Activated naive CD4-positive, alpha-beta T cell treated with anti-CD3 and anti-CD28 coated beads for 36 hours (primary cell): ENCODE measurements at places on chromosomes 16 and 17.
A peak's percentile ranks its signal among the peaks of the same experiment; 100 is the strongest.

GRCh38 chr17:58535431-58535830 is 21.0 kb upstream of the MTMR4 start:
- DNase-seq: no peak

- peak; percentile 47 for DNase-seq
Observed at GRCh38 chr17:78879635-78880186, 23.3 kb downstream of the CEP295NL start.

DNA sequence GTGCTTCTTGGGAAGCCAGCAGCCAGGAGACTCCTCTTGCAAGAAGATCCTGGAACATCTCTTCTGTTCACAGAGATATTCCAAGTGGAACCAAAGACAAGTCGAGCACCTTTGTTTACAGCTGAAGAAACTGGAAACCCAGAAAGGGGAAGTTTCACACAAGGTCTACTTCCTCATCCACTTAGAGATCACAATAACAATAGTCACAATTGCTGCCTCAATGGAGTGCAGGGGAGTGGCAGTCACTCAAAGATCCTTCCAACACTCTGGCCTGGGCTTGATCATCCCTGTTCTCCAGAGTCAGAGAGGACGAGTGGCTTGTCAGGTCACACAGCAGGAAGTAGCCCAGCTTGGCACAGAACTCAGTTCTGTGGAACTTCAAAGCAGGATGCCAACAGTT is 46.9 kb upstream of the SIAH1 start:
- no peak for DNase-seq

DNA sequence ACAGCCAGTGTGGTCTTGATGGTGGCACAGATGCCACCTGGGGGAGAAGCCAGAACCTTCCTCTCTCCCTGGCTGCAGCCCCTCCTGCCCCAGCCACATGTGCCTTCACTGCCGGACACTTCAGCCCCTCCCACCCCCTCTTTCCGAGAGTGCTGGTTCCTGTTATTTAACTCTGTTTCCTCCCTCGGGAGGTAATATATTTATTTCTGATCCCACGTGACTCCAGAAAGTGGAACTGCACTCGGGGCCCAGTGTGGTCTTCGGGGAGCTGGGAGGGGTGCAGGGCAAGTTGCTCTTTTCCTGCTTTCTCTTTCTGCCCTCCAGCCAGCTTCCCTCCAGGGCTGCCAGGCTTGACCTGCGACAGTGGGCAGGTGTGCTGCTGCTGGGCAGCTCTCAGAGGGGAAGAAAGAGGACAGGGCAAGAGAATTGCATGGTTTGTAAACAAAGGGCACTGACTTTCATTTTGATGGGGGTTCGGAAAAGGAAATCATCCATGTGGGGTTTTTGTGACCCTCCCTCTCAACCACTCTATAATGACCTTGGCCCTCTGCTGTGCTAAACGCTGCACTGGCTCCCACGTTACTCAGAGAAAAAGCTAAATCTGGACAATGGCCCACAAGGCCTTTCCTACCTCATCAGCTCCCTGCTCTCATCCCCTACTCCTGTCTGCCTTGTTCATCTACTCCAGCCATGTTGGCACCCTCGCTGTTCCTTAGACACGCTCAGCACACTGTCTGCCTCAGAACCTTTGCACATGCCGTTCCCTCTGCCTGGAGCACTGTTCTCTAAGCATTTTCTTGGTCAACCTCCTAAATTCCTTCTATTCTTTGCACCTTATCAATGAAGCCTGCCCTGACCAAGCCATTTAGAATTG is 8.2 kb upstream of the CIITA start:
- no peak for DNase-seq

GRCh38 chr16:84820771-84821170 is 986 bp downstream of the CRISPLD2 start:
- no peak for DNase-seq

DNA sequence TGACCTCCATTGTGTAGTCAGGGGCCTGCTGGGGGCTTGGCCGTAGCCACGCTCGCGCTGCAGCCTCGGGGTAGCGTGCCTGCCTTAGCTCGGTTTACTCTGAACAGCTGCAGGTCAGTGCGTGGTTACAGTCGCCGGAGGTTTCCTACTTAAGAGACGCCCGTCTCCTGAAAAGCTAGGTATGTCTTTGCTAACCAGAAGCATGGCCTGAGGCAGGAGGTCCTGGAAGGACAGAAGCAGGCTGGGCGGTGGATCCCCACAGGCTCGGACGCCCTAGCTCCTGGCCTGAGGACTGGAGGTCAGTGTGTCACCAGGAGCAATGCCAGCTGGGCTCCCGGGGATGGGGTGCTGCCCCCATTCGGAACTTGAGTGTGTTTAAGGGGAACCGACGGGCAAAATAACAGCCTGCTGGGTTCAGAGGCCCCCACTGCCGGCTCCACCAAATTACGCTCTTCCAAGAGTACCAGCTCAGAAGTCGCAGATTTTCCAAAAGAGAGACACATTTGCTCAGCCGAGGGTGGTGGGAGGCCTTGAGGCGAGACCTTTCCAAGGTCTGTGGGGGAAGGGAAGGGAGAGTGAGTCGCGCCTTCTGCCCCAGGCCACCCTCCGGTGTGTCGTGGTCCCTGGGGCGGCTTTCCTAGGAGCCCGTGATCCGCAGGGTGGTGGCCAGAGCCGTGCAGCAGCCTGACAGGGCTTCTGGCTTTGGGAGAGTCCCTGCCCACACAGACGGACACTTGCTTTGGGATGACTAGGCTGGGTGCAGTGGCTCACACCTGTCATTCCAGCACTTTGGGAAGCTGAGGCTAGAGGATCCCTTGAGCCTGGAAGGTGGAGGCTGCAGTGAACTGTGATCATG is 3.9 kb upstream of the GNG13 start:
- DNase-seq: no peak
